Cerebellar nuclear complex (tissue), 1 donor: ENCODE measurements at places on chromosomes 6 and 20.

DNA sequence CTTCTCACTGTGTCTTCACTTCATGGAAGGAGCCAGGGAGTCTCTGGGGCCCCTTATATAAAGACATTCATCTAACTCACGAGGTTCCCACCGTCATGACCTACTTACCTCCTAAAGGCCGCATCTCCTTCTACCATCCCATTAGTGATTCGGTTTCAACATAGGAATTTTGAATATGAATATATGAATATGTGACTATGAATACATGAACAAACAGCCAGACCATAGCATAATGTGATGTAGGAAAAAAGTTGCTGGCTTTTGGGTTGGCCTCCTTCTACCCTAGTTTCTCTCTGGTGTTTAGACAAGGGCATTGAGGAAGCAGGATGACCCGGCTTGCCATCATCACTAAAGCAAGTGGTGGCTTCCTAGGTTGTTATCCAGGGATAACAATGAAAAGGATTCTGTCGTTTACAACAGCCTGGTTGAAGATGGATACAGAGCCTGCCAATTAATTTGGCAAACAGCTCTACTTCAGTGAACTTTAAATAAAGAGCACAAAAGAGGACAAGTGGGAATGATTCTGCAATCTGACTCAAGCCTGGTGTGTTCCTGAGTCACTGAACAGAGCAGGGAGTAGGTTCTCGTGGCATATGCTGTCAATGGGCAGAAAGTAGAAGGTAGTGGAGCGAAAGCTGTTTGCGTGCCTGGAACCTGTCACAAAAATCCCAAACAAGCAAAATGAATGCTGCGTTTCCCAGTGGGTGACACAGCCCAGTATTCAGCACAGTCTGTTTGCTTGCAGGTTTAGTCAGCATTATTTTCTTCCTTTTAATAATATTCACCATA, 44.0 kb upstream of the DOK5 start:
- no peak for DNase-seq

GRCh38 chr6:45710304-45710821, 305.3 kb downstream of the CLIC5 start:
- no peak for DNase-seq

GRCh38 chr20:4942331-4942730, 59.0 kb downstream of the SLC23A2 start:
- no peak for DNase-seq

DNA sequence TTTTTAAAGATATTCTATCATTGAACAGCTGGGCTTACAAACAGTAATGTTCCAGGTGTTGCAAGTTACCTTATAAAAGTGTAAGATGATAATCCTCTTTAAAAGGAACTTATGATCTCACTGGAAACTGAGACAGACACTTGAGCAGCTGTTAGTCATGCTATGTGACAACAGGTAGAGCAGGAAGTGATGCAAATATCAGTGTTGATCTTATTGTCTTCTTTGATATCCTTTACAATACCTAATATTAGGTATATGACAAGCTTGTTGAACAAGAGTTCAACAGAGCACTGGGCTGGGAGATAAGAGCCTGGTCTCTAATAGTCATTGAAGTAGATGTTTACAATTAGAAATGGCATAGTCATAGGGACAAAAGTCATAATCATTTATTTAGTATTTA, 150.0 kb downstream of the UBE3D start:
- DNase-seq = no peak

DNA sequence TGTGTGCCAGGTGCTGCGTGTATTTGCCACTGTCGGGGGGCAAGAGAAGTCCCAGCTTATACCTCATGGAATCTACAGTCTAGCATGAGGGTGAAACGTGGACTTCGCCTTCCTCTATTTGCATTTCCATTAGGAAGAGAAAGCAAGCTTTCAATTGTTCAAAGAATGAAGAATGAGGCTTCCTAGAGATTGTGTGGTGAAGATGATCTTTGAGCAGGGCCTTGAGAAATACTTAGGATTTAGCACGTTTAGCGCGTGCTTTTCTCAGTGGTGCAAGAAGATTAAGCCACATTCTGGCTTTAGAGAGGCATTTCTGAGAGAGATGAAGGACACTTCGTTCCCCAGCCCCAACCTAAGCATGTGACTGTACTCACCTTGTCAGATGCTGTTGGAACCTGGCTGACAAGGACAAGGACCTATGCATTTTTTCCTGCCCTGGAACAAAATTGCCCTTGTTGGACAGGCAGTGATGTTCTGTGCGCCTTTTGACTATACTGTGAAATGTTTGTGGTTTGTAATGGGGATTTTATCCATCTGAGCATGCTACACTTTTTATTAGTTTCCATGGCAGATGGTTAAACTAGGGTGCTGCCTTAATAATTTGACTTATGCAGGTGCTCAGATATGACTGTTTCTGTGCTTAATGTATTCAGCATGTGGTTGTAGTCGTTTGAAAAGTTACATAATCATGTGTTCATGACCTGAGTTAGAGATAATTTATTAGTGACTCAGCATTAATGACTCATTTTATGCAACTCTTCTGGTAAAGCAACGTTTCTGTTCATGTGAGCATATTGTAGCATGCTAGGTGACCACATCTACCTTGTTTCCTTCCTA, 10.7 kb downstream of the TULP4 start:
- no peak for DNase-seq
